ENCODE measurements at places on chromosomes 1 and 21.

DNA sequence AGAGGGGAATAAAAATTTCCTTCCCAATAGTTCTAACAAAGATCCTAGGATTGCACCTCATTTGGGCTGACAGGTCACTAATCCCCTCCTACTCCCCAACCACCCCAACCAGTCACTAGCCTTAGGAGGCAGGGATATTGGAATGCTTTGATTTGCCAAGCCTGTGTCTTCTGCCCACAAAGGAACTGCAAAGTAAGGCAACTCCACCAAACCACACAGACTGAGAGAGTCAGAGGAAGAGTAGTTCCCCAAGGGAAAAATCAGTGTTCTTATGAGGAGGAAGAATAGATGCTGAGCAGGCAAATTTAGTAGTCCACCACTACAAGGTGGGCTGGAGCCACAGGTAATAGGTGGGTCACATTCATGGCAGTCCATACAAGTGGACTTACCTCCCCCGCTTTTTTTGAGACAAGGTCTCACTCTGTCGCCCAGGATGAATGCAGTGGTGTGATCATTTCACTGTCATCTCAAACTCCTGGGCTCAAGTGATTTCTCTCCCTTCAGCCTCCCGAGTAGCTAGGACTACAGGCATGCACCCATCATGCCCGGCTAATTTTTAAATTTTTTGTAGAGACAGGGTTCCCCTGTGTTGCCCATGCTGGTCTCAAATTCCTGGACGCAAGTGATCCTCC is 3.7 kb upstream of the TMEM39B start:
- peak; percentile 79 for DNase-seq

- peak; percentile 17 for DNase-seq
Measured at GRCh38 chr1:45409276-45409675, 69.0 kb upstream of the MUTYH start.

DNA sequence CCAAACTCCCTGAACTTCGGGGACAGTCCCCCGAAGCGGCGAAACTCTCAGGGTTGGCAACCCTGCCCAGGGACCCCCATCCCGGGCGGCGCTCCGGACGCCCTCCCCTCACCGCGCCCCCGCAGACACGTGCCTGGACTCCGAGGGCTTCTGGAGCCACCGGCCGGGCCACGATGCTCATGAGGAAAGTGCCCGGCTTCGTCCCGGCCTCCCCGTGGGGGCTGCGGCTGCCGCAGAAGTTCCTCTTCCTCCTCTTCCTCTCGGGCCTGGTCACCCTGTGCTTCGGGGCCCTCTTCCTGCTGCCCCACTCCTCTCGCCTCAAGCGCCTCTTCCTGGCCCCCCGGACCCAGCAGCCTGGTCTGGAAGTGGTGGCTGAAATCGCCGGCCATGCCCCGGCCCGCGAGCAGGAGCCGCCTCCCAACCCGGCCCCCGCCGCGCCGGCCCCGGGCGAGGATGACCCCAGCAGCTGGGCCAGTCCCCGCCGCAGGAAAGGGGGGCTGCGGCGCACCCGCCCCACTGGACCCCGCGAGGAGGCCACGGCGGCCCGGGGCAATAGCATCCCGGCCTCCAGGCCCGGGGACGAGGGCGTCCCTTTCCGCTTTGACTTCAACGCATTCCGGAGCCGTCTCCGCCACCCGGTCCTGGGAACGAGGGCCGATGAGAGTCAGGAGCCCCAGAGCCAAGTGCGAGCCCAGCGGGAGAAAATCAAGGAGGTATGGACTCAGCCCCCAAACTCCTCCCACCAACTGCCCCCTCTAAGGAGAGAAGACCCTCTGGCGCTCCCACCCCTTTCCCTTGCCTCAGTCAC is 1.2 kb downstream of the MAN1C1 start:
- DNase-seq: no peak

DNA sequence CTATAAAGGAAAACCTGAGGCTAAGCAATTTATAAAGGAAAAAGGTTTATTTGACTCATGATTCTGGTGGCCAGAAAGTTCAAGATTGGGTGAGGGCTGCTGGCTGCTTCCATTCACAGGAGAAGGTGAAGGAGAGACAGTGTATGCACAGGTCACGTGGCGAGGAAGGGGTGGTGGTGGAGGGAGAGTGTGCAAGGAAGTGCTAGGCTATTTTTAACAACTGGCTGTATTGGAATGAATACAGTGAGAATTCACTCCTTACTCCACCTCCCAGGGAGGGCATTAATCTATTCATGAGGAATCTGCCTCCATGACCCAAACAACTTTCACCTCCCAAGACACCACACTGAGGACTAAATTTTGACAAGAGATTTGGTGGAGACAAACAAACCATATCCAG is 51.0 kb downstream of the SYDE2 start:
- DNase-seq: no peak

- peak; percentile 72 for DNase-seq
Measured at GRCh38 chr1:165899461-165899941, 72.1 kb downstream of the UCK2 start.

DNA sequence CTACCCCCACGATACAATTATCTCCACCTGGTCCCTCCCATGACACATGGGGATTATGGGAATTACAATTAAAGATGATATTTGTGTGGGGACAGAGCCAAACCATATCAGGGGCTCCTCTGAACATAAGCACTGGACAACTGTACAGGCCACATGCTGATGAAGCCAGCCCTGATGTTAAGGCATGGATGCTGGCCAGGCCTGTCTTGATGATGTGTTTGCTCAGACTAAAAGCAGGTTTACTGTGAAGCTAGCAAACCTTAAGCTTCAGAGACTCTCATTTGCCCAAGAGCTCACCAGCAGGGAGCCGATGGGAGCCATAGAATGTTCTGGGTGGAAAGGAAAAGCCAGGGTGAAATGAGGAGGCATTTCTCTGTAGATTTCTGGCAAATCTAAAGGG is 135.3 kb upstream of the KCNK1 start:
- no peak for DNase-seq

DNA sequence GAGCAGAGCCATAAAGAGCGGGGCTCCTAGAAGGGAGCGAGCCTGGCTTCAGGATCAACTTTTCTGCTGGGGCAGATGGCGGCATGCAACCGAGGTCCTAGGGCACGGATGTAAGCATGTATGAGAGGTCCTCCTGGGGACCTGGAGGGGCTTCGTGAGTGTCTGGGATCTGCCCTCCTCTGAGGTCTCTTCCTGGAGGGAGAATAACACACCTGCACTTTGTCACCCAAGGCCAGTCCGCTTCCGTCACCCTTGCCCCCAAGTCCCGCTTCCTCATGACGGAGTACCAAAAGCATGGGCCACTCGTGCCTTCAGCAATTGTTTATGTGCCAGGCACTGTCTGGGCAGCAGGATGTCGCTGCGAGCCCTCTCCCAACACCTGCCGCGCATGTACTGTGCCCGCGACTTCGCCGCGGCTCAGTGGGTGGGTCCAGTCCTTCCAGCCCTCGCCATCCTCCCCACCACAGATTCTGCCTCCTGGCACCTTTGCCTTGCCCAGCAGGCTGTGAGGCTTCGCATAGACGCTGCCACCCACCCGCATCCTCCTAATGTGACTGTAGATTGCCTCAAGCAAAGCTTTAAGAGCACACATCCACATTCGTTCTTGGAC is 60.0 kb upstream of the TMPRSS2 start:
- DNase-seq: no peak

GRCh38 chr1:59367301-59368007 is 70.6 kb downstream of the FGGY start:
- DNase-seq: peak; percentile 98

DNA sequence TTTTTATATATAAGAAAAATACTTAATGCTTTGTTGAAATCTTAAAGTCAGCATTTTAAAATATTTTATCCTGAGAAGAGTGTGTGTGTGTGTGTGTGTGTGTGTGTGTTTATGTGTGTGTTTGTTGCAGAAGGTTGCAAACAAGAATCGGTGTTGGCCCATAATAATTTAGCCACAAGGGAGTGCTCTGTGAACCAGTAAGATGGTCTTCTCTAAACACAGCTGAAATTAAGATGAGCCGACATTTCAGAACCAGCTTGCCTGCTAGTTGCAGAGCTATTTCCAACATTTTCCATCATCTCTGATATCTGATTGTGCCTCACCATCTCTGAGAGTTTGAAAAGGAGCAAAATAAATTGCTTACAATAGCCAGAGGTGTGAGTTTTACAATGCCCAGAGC is 158.8 kb upstream of the SGIP1 start:
- no peak for DNase-seq

DNA sequence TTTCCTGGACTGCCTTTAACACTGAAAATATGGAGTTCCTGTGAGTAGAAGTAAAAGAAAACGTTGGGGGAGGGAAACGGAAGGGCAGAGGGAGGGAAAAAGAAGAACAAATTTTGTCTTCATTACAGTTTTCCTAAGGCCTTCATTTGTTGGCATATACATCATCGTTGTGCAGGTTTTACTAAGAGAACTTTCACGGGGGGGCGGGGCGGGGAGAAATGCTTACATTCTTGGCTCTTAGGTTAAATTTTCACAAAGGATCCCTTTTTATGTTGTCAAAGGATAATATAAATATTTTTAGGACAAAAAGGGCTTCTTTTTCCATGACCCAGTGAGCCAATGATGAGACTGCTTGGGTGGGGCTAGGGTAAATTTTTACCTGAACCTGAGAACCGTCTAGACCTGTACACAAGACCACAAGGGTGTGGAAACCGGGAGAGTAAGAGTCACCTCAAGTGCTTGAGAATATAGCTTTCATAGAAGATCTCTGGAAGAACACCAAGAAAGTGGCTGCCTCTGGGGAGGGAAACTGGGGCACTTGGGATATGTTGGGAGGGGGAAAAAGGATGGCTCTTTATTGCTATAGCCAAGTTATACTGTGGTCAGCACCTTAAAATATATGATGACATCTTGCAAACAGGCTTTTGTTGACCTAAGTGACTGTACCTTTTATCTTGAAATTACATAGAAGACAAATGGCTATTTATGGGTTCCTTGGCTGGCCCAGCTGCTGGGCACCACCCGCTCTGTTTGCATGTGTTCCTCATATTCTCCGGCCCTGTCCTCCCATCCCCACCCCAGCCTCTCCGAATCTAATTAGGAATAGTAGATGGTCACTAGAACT is 2.0 kb upstream of the UTP25 start:
- no peak for DNase-seq

DNA sequence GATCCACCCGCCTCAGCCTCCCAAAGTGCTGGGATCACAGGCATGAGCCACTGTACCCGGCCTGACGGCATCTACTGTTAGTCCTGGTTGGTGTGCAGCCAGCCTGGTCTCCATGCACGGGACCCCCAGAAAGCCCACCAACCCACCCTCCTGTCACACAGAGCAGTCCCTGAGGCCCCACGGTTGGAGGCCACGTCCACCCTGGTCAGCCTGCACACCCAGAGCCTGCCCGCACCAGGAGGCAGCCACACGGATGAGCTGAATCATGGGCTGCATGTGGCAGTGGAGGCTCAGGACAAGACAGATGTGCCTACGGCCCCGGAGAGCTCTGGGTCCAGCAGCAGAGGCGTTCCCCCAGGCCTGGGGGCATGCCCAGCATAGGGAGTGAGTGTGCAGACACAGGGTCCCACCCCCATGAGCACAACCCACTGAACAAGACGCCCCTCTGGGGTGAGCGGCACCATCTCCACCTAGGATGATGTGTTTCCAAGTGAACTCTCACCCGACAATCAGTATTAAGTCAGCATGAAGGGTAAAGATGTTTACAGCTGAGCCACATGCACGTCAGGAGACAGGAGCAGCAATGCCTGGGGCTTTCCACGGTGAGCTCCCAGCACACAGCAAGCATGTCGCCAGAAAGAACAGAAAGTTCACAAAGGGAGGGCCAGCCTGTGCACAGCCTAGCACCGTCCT is 102.1 kb downstream of the WDR4 start:
- DNase-seq: no peak

GRCh38 chr1:89037186-89037585 is 14.5 kb upstream of the GBP3 start:
- no peak for DNase-seq

DNA sequence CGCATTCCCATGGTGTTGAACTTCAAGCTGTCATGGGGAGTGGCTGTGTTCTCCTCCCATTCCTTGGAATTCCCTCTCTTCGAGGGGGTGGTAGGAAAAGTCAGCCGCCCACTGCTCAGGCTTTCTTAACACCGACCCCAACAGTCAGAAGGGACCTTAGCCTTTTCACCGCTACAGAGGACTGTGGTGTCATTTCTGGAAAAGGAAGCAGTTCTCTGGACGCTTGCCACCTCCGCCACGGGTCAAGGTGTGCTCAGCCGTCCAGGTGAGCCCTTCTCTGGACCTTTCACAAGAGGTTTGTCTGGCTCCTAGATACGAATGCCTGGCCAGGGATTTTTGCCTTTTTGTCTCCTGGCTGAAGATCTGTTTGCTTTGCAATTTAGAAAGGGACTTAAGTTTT is 31.8 kb downstream of the CLIC6 start:
- DNase-seq: no peak

GRCh38 chr1:230647321-230647720 is 5.0 kb downstream of the COG2 start:
- no peak for DNase-seq

- no peak for DNase-seq
Measured at GRCh38 chr1:101683561-101683960, 313.2 kb downstream of the OLFM3 start.

GRCh38 chr1:226549937-226550671 is 1.5 kb downstream of the STUM start:
- DNase-seq: no peak

GRCh38 chr1:153655333-153655732 is 3.2 kb upstream of the SNAPIN start:
- no peak for DNase-seq

DNA sequence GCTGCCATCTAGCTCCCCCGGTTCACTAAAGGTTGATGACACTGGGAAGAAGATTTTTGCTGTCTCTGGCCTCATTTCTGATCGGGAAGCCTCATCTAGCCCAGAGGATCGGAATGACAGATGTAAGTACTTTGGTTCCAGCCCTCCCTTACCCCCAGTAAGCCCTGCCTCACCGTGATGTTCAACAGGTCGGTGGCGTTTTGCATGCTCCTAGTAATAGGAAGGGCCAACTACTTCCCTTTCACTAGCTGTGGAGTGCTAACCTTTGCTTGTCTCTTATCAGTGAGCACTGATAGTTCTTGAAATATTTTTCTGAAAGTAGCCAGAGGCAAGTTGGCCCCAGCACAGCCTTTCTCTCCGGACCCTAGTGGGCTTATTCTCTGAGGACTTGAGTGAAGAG is 7.5 kb downstream of the RNF220 start:
- no peak for DNase-seq

GRCh38 chr1:52727114-52727586 is 897 bp downstream of the ZYG11B start:
- DNase-seq: no peak

- DNase-seq: no peak
Measured at GRCh38 chr1:116971258-116971860, 30.2 kb upstream of the CD101 start.

- DNase-seq: peak; percentile 37
Measured at GRCh38 chr1:10225573-10225972, 15.2 kb downstream of the KIF1B start.

- DNase-seq: no peak
Measured at GRCh38 chr21:15730484-15731242, 881 bp downstream of the USP25 start.

All from AG10803 (cell line).